Fibroblast of gingiva (primary cell): ENCODE measurements at places on chromosomes 2 and 18.

- DNase-seq: no peak
These were observed 48.3 kb downstream of the RFTN2 start for GRCh38 chr2:197626965-197627625.

GRCh38 chr2:128026448-128027277, 1.2 kb downstream of the SAP130 start:
- DNase-seq: no peak

DNA sequence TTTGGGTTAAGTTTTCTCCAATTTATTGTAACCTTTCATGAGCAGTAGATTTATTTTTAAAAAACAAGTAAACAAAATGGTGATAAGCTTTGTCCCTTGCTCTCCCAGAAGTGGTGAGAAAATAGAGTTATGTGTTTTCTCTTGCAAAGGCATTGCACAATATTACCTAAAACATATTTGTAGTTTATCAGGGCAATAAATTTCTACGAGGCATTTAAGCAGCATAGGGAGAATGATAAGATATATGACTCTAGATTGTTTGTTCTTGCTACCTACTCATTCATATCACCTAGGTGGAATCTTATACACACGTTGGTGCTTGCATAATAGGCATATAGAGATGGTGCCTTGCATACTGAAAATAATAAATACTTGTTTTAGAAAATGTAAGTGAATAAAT, 201.7 kb downstream of the MYO1B start:
- no peak for DNase-seq

GRCh38 chr2:227395556-227395955, 7.8 kb upstream of the SCYGR1 start:
- no peak for DNase-seq

- peak; percentile 58 for DNase-seq
These were observed 183.0 kb downstream of the MREG start for GRCh38 chr2:215830304-215830703.

DNA sequence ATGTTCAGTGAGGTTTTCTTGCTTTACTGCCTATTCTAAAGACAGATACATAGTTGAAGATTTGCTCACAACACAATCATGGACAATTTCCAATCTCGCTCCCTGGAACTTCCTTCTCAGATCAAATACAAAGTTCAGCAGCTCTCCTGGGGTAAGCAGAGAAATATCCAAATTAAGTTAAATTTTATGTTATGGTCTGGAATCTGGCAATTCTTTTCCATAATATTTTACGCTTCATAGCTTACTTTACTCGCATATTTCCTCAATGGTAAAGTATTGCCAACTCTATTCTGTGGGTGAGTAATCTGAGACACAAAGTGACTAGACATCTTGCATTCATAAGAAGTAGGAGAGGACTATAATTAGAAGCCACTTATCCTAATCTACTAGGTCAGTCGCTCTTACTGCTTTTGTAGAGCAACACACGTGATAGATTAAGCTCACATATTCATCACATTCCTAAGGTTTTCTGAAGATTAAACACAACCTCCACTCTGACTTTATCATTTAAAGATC, 529.4 kb downstream of the CCDC85A start:
- peak; percentile 46 for DNase-seq

GRCh38 chr2:48753228-48753627, 2.3 kb downstream of the LHCGR start:
- DNase-seq: no peak

DNA sequence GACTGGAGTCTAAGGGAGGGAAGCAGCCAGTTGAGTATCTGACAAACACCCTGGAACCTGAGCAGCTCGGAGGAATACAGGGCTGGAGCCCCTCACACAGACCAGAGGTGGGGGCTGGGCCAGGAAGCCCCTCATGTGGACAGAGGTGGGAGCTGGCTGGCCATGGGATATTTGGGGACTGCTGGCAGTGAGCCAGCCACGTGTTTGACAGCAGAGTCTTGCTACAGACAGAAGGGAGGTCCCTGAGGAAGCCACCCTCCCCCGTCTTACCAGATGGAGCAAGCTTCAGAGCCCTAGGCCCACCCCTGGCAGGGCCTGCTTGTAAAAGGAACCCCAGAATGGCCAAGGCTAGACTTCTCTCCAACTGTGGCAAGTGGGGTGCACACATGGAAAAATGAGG, 3.6 kb upstream of the MTERF4 start:
- DNase-seq: no peak

DNA sequence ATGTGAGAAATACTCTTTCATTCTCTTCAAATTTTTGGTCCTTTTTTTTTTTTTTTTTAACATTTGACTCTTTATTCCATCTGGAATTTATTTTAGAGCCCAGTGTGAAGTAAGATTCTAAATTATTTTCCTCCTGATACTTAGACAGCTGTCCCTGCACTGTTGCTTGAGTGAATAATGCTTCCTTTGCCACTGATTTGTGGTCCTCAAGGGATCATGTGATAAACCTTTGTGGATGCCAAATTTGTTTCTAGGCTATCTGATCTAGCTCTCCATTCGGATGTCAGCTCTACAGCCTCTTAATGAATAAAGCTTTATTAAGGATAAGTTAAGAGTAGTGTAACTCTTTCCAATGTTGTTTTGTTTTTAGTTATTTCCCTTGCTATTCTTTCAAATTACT, 142.3 kb downstream of the SMAD7 start:
- no peak for DNase-seq

- peak; percentile 81 for DNase-seq
These were observed 180.9 kb upstream of the TWIST2 start for GRCh38 chr2:238667008-238667407.

GRCh38 chr2:54591551-54591950, 131.9 kb upstream of the EML6 start:
- DNase-seq: no peak

- DNase-seq: no peak
These were observed 22.2 kb upstream of the MYO3B start for GRCh38 chr2:170155723-170156253.

GRCh38 chr2:239964399-239965185, 60.5 kb downstream of the NDUFA10 start:
- DNase-seq: no peak

DNA sequence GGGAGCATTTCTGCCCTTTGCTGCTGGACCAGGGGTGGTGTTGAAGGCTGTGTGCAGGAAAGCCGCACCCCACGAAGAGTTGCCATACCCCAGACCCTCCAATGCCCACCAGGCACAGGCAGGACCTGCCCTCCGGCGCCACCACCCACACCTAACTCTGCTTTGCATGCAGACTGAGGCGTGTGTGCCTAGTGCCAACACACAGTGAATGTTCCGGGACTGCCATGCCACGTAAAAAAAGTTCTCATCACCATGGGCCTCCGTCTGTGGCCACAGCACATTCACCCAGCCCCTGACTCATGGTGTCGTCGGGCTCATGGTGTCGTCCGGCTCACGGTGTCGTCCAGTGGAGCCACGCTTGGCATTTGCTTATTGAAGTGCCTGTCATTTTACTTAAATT, 184.9 kb upstream of the RAB6C start:
- DNase-seq: no peak

DNA sequence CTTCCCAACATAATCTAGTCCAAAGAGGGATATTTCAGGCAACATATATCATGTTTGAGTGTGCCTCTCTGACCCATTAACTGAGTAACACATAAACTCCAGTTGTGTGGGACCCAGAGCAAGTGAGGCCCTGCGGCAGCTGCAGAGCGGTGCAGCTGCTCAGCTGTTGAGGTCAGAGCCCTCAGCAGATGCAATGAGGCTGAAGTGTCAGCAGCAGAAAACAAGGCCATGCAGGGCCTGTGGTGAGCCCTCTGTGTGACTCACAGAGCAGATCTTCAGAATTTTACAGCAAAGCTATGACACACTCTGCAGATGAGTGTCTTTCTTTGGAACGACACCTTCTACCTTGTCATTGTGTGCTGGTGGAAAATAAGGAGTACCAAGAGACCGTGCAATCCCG, 168.5 kb downstream of the CBLN2 start:
- no peak for DNase-seq

GRCh38 chr18:41206341-41206830, 748.6 kb upstream of the PIK3C3 start:
- DNase-seq: no peak
